Activated CD8-positive, alpha-beta memory T cell treated with anti-CD3 and anti-CD28 coated beads, Interleukin-2, amount 50 U/mL, for 48 hours (primary cell): ENCODE measurements at places on chromosomes 1 and 21.
A peak's percentile ranks its signal among the peaks of the same experiment; 100 is the strongest.

DNA sequence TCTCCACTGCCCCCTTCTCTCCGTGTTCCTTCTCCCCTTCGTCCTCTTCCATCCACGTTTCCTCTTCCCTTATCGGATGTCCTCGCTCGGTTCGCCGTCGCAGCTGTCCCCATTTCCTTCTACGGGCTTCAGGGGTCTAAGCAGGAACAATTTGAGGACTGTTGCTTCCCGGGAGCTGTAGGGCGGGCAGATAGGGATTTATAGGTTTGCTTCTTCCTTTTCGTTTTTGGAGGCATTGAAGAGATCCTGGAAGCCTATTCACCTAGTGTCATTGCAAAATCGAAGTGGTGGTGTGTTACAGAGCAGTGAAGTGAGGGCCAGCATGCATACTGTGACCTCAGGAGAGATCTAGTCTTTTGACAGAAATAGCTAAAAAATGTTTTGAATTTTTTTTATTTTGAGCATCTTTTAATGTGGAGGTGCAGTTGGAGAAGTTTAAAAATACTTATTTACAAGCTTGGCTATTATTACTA is 897 bp downstream of the ZYG11B start:
- peak; percentile 56 for DNase-seq

DNA sequence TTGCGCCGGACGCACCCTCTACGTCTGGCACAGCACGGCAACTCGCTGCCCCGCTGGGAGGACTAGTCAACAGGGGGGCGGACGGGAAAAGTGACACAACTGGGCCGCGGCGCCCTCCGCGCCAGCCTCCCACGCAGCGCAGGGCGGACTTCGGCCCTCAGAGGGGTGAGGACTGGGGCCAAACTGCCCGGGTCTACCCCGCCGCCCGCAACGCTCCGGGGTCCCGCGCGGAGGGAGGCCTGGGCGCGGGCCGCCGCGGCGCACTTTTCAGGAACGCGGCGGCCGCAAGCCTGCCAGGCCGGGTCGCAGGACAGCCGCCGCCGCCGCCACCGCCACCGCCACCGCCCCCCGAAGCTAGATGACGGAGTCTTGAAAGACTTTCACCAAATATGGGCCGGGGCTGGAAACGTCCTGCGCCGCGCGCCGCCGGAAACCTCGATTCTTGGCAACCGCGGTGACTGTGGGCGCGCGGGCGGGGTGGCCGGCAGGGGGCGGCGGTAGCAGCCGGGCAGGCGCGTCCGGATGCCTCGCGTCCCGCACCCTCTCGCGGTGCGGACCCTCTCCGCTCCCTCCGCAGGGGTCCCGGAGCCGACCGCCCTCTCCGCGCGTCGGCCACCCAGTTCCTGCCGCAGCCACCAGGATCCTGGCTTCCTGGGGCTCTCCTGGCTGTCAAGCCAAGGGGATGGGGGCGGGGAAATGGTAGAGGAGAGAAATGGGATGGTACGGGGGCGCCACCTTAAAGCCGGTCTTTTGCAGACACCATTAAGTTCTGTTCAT is 3.7 kb upstream of the CCN1 start:
- peak; percentile 82 for DNase-seq

DNA sequence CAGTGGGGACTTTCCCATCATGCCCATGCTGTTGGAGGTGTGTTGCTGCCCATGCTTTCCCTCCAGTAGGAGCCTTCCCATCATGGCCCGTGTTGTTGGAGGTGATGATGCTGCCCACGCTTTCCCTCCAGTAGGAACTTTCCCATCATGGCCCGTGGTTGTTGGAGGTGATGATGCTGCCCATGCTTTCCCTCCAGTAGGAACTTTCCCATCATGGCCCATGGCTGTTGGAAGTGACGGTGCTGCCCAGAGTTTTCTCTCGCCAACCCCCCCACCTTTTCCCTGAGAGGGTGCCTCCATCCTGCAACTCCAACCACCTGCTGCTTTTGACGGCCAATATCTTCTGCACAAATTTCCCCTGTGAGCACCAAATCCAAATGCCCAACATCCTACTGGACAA is 205.7 kb downstream of the TOMM20 start:
- DNase-seq: peak; percentile 32

DNA sequence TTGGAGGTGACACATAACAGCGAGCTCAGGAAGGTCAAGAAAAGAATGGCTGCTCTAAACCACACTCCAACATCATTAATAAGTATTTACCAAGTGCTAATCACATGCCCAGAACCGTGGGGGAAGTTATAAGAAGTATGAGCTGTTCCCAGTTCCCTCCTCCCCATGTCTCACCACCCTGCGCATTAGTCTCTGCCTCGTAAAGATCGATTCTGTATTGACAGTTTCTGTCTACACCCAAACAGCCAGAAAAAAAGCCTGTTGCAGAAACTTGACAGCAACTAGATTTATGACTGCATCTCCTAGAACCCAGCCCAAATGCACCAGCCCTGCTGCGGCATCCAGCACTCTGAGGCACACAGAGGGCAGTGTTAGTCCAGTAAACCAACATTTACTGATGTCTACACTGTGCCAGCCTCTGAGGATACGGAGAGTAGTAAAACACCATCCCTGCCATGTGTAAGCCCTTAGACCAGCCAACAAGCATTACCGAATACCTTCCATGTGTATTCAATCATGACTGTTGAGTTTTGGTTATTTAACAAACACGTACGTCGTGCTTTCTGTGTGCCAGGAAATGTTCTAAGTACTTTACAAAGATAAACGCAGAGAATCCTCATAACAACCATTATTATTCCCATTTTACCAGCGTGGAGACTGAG is 63.6 kb upstream of the ZBTB40 start:
- no peak for DNase-seq

DNA sequence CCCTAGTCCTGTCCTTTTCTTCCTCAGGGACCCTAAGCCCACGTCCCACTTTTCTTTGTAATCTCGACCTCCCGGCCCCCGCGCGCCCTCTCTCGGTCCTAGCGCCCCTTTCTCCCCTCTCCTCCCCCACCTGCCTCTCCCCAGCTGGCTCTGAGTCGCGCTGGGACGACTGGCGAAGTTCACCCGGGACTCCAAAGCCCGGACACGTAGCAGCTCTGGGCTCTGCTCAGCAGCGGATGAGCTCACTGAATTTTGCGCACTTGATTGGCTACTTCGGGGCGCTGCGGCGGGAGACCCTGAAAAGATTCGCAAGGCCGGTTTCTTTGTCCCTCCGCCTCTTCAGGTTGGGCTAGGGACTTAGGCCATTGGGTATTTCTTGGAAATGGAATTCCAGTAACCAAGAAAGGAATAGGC is 16.3 kb upstream of the ACKR1 start:
- no peak for DNase-seq

GRCh38 chr1:41712081-41712480 is 206.6 kb downstream of the HIVEP3 start:
- DNase-seq: no peak

DNA sequence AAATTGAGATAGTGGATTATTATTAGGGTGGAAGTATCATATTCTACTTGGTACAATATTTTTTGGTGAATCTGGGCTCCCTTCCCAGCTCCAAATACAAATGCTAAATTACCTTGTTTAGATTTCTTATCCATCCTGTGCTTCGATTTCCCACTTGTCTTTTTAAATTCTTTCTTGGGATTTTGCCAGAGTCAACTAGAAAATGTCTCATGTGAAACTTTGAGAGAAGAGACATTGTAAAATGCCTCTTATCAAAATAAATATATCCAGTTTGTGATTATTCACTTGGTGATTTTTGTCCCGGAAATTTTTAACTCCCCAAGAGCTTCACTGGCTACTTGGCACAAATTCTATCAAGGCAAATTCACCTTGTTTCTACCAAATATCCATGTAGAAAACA is 202.0 kb downstream of the FMN2 start:
- DNase-seq: no peak
